Glomerular endothelial cell (primary cell): ENCODE measurements at places on chromosomes 5 and 9. TPM values are rescaled to one million over a fixed set of nuclear protein-coding genes. Genes with fewer than 3 reads are reported as not detected.

- no peak for DNase-seq
These were observed 5.2 kb downstream of the FCHSD1 start for GRCh38 chr5:141646026-141646425.

DNA sequence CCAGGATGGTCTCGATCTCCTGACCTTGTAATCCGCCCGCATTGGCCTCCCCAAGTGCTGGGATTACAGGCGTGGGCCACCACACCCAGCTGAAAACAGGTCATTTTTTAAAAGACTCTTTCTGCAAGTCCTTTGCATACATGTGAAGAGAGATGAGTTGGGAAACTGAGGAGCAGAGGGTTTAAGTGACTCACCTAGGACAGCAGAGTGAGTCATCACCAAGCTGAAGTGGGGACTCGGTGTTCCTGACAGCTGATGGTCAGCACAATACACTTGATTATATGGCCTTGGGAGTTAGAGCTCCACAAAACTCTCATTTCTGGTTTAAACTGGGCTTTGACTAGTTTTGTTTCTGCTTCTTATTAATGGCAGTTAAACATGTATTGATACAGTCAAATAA, 38.1 kb upstream of the SSBP2 start:
- no peak for DNase-seq

DNA sequence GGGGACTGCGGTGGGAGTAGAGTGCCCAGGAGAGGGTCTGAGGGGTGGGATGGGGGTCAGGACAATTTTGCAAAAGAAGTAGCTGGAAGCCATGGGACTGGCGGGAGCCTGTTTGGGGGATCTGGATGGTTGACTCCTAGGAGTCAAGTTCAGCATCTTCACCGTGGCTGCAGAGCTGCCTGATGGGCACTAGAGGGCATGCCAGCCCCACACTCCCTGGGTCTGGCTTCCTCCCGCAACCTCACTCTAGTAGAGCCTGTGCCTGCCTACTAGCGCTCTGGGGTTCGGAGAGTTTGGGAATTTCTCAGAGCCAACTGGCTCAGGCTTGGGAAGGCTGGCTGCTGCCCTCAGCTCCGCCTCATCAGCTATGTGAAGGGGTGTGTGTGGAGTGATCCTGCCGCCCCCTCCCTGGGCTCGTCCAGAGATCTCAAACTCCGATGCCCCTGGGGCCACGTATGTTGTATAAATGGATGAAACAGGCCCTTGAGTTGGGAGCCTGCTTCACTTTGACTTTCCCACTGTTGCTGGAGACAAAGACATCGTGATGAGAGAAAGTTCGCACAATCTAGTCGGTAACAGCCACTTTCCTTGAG, 10.8 kb downstream of the TSPAN17 start:
- DNase-seq = no peak

SLC46A2 gene
- total RNA-seq = not detected in 2 replicates

CCL28 gene
- 0.53 and 0.87 TPM in 2 replicates for total RNA-seq
